ENCODE measurements at places on chromosomes 11 and 22.

DNA sequence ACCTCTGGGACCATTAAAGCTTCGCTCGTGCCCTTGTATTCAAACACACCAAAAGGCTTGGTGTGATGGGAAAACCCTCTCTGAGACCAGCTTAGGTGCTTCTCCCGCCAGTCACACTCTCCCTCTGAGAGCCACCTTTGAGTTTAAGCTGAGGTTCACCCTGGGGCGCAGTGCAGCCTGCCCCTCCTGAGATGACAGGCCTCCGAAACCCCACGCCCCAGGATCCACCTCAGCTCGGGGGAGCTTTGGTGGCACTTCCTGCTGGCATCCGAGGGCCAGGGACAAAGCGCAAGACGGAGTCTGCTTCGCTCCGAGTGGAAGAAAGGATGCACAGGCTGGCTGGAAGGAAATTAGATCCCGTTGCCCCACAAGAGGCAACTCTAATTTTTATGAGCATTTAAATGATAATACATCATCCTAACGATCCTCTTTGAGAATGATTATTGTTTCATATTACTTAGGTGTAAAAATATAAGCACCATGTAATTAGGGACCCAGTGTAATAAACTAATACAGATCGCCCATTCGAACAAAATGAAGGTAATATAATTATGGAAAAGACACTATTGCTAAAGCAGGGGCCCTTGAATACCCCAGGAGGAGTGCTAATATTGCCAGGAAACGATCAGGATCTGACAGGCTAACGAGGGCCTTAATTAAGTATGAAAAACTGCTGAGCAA lies 134.7 kb downstream of the CEP164 start:
- DNase-seq: no peak
- H3K4me1 ChIP-seq: no peaks in the 10 kb centered on the region
- no peaks in the 10 kb centered on the region for H3K36me3 ChIP-seq
- H3K27me3 ChIP-seq: no peaks in the 10 kb centered on the region
- no peak overlapping the region for H3K4me3 ChIP-seq

DNA sequence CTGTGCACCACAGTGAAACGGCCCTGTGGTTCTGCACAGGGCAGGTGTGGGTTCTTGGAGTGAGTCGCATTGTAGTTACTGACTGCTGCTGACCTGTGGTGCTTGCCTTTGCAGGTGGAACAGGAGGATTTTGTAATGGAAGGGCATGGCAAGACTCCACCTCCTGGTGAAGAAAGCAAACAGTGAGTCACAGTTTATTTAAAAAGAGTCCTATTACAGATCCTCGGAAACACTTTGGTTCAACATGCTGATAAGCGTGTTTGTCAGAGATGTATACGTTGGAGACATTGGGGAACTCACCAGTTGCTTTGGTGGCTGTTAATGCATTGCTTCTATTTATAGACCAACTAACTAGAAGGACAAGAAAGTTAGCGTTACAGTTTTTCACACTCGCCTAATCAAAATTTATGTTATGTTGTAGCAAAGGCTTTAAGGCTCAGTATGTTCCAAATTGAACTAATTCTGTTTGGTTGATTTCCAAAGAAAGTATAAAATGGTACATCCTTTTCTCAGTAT lies 21.7 kb upstream of the TNRC6B start:
- no peak for DNase-seq
- no peaks in the 10 kb centered on the region for H3K27me3 ChIP-seq
- no peak overlapping the region for H3K4me3 ChIP-seq
- peaks cover 31% of the 10 kb centered on the region for H3K36me3 ChIP-seq
- no peak overlapping the region for H3K27ac ChIP-seq
- no peaks in the 10 kb centered on the region for H3K4me1 ChIP-seq

DNA sequence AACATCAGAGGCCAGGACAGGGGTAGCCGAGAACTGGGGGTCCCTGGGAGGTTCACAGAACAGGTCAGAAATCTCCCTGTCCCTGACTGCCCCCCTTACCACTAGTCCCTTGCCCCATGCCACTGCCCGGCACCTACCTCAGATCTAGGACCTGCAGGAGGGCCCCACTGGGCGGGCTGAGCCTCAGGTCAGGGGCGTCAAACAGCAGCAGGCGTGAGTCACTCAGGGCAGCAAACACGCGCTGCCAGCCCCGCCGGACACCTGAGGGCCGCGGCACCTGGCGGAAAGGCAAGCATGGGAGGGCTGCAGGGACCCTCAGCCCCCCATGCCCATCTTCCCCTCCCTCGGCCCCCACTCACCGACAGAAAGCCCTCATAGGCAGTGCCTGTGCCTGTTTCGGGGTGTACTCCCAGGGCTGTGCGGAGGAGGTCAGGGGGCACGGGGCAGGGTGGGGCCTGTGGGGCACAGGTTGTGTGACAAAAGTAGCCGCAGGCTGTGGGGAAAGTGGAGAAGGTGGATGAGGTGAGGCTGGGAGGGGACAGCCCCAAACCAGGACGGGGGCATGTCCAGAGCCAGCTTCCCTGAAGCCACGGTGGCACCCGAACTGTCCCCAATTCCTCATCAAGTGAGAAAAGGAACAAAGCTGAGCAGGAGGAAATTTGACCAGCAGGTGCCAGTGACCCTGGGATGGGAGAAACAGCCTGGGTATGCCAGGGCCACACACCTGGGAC lies 11.8 kb downstream of the CDC42BPG start:
- no peak for DNase-seq
- H3K36me3 ChIP-seq: peaks cover 16% of the 10 kb centered on the region
- no peaks in the 10 kb centered on the region for H3K27me3 ChIP-seq
- H3K4me1 ChIP-seq: peaks cover 3% of the 10 kb centered on the region
- no peak overlapping the region for H3K4me3 ChIP-seq

DNA sequence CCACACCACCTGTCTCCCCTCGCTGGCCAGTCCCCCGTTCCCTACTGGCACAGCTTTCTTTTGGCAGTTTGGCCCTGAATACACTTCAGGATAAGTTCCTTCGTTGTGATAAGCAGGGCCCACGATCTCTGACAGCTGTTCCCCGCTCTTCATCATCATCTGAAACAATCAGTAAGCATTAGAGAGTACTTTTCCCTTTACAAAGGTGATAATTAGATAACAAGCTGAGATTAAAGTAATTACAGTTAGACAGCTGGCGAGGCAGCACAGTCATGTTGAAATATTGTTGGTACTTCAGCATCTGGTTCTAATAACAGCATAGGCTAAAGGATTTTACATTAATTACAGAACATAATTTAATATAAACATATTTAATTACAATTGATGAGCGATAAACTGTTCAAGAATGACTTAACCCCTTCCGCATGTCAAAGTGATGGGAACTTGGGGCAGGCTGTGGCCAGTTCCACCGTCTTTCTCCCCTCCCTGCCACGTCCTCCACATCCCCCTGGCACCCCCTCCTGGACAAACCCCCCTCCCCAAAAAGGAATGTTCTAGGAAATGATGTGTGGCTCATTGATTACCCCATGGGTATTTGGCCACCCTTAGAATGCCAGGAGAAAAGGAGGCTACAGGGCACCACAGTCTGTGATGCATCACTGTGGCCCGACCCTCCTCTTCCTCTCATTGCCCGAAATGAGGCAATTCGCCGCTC lies 134.9 kb downstream of the RCN1 start:
- H3K27ac ChIP-seq: no peak overlapping the region
- no peaks in the 10 kb centered on the region for H3K36me3 ChIP-seq
- no peaks in the 10 kb centered on the region for H3K27me3 ChIP-seq
- H3K4me1 ChIP-seq: no peaks in the 10 kb centered on the region
- no peak overlapping the region for H3K4me3 ChIP-seq
- DNase-seq: no peak

DNA sequence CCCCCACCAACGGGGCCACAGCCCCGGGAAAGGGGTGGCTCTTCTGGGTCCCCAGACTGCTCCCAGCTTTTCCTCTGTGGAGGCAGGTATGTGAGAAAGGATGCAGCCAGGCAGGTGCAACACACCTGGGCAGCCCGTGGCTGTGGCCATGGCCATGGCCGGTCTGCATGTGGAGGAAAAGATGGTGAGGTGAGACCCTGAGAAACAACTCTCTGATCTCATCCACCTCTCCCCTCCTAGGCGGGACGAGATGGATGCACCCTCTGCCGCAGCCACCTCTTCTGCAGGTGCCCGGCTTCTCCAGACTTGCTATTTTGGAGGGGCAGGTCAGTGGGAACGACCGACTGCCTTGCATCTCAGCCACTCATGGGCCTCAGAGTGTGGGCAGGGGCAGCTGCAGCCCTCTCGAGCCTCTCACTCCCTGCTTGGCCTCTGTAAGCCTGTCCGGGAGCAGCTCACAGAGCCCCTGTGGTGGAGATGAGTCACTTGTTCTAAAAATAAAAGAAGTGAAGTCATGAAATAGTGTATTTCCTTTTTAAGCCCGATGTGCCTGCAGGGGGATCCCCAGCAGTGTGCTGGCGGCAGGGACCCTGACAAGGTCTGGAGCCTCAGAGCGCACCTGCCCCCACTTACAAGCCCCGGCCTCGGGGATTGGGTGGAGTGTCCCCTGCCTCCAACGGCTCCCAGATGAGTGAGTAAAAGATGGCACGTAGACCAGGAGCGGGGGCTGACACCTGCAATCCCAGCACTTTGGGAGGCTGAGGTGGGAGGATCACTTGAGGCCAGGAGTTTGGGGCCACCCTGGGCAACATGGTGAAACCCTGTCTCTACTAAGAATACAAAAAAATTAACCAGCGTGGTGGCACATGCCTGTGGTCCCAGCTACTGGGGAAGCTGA lies 10.7 kb downstream of the SMIM38 start:
- no peak overlapping the region for H3K4me3 ChIP-seq
- DNase-seq: no peak
- no peaks in the 10 kb centered on the region for H3K36me3 ChIP-seq
- no peaks in the 10 kb centered on the region for H3K4me1 ChIP-seq
- no peaks in the 10 kb centered on the region for H3K27me3 ChIP-seq

GRCh38 chr22:45787759-45788158 lies 116.1 kb downstream of the ATXN10 start:
- H3K27me3 ChIP-seq: no peaks in the 10 kb centered on the region
- H3K4me1 ChIP-seq: no peaks in the 10 kb centered on the region
- DNase-seq: no peak

DNA sequence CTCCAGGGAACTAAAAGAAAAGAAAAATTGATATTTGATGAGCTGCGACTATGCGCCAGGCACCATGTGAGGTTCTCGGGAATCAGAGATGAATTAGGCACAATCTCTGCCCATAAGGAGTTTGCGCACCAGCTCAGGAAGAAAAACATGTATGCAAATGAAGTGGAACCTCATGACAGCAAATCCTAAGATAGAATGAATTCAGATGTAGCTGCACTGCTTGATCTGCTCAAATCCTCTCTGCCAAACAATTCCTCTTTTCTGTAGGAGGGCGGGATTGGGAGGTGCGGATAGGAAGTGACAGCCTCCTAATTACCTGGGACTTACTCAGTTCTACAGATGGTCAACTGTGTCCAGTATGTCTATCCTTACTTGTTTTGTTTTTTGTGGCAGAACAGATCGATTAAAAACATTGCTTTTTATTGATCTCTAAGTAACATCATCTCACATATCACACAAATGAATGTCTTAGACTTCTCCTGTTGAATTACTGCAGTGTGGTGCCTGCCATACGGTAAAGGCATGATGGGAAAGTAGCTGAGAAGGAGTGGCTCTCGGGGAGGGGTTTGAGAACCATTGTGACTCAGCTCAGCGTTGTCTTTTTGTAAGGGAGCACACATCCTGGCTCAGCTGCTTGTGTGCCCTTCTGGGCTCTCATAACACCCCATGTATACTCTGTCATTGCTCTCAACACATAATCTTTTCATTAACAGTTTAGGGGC lies 13.9 kb downstream of the CRTAM start:
- no peak for DNase-seq
- peaks cover 24% of the 10 kb centered on the region for H3K4me1 ChIP-seq
- peak overlapping the region; percentile 39 for H3K4me3 ChIP-seq

- no peak for DNase-seq
- H3K36me3 ChIP-seq: no peaks in the 10 kb centered on the region
- H3K4me1 ChIP-seq: no peaks in the 10 kb centered on the region
- H3K27ac ChIP-seq: no peak overlapping the region
- no peak overlapping the region for H3K4me3 ChIP-seq
- peaks cover 12% of the 10 kb centered on the region for H3K27me3 ChIP-seq
Observed at GRCh38 chr11:65742353-65742752, 21.8 kb upstream of the RNASEH2C start.

DNA sequence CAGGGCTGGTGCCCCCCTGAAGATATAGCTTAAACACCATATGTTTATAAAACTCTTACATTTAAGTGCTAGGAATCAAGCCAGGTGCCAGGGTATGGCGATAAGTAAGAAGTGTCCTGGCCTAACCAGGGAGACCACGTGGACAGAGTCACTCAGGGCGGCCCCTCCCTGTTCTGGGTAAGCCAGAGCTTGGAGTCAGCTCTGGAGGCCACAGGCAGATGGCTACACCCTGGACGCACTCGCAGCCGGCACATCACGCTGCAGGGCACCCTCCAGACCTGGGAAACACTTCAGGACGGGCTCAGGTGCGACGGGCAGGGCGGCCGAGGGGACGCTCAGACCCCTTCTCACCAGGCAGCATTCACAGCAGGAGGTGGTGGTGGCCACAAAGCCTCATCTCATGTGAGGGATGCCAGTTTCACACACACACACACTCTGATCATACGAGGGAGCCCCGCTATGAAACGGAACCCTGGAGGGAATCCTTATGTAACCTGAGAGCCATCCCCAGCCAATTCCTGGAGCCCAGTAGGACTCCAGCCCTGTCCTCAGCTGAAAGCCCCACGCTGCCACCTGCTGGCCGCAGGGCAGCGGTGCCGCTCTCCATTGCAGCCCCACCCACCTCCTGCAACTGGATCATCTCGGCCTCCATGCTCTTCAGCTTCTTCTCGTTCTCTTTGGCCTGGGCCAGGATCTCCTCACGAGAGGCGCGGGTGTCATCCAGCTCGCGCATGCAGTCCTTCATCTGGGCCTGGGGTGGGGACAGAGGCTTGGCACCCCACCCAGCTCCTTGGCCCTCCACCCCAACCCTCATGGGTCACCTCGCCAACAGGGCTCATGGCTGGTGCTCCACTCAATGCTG lies 33.4 kb downstream of the APOL1 start:
- peaks cover 53% of the 10 kb centered on the region for H3K4me1 ChIP-seq
- peak; percentile 43 for DNase-seq
- H3K4me3 ChIP-seq: no peak overlapping the region

DNA sequence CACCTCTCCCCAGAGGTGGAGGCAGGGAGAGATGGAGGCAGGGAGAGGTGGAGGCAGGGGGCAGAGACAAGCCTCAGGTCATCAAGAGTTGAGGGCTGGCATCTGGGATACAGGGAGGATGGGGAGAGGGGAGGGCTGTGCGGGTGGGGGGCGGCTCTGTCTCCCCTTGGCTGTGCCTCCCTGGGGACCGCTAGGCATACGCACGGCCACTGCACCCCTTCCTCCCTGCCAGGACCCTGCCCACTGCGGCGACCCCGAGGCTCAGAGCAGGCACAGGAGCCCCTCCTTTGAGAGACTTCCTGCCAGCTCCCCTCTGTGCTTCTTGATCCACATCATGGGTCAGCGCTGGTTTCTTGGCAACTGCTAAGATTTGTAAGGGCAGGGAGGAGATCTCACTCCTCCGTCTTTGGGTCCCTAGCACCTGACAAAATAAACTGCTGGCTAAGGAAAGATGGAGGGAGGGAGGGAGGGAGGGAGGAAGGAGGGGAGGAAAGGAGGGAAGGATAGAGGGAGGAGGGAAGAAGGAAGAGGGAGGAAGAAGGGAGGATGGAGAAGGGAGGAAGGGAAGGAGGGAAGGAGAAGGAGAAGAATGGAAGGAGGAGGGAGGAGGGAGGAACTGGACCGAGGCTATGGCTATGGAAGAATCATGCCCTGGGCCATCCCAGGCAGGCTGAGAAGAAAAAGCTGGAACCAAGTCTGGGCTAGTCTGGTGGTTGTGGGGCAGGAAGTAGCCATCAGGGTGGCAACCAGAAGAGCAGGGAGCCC lies 18.5 kb downstream of the PRR33 start:
- peak overlapping the region; percentile 35 for H3K27ac ChIP-seq
- H3K36me3 ChIP-seq: peaks cover 12% of the 10 kb centered on the region
- no peaks in the 10 kb centered on the region for H3K27me3 ChIP-seq
- DNase-seq: no peak
- H3K4me3 ChIP-seq: no peak overlapping the region
